ENCODE measurements at places on chromosomes 12 and 14. TPM values are rescaled to one million over a fixed set of nuclear protein-coding genes. Genes with fewer than 3 reads are reported as not detected.

The PTHLH gene
- total RNA-seq = not detected

The ACOT6 gene
- total RNA-seq = not detected

The LRRIQ1 gene
- under 0.01 TPM for total RNA-seq

The PELI2 gene
- total RNA-seq = 1.2 TPM

The KRT78 gene
- total RNA-seq = not detected

All from myometrial cell (primary cell).